Spinal cord (tissue), 10 donors: ENCODE measurements at places on chromosomes 5 and 9.

GRCh38 chr5:56763711-56764466 is 51.5 kb upstream of the MAP3K1 start:
- DNase-seq = peak; percentile 19

DNA sequence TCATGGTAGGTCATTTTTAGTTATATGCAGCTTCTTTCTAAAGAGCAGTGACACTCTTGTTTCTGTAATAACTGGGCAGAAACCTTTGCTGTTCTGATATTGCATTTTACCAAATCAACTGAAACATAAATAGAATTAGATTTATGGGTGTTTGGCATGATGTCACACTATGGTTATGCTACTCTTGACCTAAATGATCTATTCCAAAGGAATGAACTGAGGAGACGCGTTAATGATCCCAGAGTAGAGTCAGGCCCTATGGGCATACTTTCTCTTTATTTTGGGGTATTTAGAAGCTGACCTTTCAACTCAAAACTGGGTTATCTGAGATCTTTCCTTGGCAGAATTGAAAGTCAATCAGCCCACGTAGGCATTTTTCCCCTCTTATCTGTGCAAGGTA is 146.8 kb upstream of the ADAMTSL1 start:
- DNase-seq = no peak

DNA sequence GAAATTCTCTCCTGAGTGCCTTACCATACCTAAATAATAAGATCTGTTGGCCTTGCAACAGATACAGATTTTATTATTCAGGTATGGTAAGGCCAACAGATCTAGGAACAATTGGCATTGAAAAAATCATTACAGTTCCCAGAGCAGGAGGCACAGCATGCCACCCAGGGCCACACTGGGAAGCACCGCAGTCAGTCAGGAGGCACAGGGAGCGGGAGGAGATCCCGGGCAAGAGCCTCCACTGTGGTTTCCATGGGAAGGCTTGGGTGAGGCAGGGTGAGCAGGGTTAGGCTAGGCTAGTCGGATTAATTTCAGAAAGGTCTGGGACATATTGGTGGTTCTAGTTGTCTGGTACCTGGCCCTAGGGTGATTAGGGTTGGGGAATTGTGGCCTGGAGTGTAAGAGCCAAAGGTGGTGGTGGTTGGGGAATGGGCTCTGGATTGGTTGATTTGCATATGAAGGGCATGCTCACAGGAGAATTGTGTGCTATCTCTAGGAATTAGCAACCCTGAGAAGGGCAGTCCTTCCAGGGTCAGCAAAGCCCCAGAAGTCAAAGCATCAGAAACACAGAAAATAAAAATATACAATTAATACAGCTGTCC is 111.4 kb downstream of the PDE8B start:
- no peak for DNase-seq

DNA sequence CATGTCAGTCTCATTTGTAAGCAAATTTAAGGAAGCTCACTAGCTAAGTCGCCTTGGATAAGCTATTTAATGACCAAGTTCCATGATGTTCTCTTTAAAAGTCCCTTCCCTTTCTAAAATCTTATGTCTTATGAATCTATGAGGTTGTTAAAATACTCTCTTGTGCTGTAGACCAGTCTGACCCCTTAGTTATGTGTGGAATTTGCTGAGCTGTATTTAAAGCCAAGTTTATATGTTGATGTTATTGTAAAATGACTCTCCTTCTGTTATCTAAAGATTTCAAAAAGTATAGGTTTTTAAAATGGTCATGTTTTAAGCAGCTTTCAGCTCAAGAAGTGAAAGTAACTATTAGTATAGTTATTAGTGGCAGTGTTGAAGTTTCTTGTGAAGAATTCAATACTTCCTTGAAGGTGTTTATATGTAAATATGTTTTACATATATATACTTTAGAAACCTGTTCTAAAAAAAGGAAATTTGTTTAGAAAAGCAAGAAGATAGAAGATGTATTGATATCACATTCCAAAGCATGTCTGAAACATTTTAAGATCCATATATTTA is 92.2 kb downstream of the CDC42SE2 start:
- DNase-seq = no peak

DNA sequence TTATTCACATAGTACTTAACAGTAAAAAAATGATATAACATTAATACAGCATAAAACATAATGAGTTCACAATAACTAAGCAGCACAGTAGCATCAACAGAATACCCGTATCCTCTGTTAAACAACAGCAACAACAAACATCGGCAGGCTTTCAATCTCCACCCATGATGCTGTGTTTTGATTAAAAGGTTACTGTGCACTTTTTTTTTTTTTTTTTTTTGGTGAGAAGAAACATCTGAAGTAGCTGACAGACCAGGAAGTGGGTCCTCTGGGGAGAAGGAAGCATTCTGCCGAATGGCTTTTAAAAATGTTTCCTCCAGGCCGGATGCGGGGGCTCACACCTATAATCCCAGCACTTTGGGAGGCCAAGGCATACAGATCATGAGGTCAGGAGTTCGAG is 282.3 kb downstream of the EPB41L4A start:
- no peak for DNase-seq

- no peak for DNase-seq
Measured at GRCh38 chr5:99030906-99031440, 102.2 kb upstream of the CHD1 start.

DNA sequence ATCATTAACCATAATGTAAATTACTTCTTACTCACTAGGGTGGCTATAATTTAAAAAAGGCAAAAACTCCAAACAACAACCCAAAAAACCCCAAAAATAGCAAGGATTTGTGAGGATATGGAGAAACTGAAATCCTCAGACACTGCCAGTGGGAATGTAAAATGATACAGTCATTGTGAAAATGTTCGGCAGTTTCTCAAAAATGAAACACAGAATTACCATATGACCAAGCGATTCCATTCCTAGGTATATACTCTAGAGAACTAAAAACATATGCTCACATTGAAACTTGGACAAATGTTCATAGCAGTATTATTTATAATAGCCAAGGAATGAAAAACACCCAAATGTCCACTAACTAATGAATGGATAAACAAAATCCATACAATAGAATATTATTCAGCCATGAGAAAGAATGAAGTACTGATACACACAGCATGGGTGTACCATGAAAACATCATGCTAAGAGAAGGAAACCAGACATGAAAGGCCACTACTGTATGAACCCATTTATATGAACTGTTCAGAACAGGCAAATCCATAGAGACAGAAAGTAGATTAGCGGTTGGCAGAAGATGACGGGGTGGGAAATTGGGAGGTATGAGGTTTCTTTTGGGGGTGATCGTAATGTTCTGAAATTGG is 119.1 kb downstream of the MAPKAP1 start:
- no peak for DNase-seq

- peak; percentile 89 for DNase-seq
Measured at GRCh38 chr5:157820593-157821252, 38.2 kb downstream of the CLINT1 start.

- no peak for DNase-seq
Measured at GRCh38 chr5:109329333-109330237, 80.2 kb downstream of the PJA2 start.

GRCh38 chr5:112885001-112885400 is 23.9 kb downstream of the SRP19 start:
- DNase-seq = peak; percentile 72

DNA sequence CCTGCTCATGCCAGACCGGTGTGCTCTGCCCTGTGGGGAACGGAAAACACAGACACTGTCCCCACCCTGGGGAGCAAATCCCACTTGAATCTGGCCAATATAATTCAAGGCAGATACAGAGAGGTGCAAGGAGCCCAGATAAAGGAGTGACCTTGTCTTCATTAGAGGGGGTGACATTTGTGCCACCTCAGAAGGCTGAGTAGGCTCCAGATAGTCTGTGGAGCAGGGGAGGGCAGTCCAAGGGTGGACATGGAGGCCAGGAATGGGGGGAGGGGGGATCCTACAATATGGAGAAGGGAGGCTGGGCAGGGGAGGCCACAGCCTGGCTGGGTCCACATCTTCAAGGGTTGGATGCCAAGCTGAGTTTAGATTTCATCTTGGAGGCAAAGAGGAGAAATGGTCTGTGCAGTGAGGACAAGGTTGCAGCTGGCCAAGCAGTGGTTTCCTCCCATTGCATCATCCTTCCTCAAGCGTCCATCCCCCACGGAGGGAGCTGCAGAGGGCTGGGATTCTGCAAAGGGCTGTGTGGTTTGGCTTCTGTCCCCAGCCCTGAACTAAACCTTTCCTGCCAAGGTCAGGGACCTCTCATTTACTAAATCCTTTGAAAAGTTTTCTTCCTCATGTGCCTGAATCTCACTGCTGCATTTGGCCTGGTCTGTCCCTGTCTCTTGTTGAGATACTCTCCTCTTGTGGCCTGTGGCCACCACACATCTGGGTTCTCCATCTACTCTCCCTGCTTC is 60.1 kb downstream of the GALNT12 start:
- DNase-seq = no peak

- DNase-seq = no peak
Measured at GRCh38 chr9:36207016-36207415, 16.3 kb downstream of the CLTA start.

GRCh38 chr5:31561946-31562345 is 29.8 kb downstream of the C5orf22 start:
- DNase-seq = no peak

DNA sequence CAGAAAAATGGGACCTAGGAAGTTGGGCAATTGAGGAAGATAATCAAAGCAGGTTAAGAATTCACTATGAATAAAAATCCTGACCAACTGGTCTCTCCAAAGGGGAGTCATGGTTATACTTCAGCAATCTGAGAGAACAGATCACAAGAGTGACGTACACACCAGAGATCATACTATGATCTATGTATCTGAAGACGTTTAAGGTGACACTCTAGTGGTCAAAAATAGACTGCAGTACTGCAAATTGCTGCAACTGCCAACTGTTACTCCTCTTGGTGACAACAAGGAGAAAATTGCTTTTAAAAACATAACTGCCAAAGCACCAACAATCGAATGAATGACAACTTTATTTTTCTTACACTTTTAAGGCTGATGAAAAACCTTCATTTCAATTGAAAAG is 4.9 kb downstream of the AK6 start:
- no peak for DNase-seq
